ENCODE measurements at places on chromosomes 11 and 22.

- DNase-seq: no peak
Measured at GRCh38 chr11:57160665-57161064, 21.1 kb upstream of the LRRC55 start.

DNA sequence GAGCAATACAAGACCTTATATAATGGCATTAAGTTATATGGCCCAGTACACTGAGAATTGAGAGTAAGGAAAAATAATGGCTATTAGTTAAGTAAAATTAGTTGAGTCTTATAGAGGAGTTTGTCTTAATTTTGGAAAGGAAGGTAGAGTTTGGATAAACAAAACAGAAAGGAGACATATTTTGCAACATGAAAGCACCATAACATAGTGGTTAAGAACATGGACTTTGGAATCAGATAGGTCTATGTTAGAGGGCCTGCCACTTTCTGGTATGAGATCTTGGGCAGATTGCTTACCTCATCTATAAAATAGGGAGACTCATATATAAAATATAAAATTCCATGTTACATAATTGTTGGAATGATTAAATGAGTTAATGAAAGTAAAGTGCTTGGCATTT, 68.9 kb downstream of the CSTPP1 start:
- no peak for DNase-seq

DNA sequence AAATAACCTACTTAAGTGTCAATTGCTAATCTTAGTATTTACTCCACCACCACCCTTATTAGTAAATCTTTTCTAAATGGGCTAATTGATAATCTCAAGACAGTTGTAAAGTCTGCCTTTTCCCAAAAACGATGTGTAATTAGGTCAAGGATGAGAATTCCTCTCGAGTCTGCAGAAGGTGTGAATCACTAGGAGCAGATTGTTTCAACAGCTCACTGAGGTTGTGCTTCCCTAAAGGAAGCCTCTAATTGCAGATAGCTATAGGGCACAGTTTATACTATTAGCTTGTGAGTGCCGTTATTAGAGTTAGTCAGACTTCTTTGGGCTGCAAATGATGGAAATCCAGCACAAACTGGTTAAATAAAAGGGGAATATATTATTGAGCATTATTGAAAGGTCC, 84.9 kb downstream of the C11orf91 start:
- DNase-seq: peak; percentile 12

GRCh38 chr11:119793335-119793984, 64.5 kb upstream of the NECTIN1 start:
- peak; percentile 90 for DNase-seq

DNA sequence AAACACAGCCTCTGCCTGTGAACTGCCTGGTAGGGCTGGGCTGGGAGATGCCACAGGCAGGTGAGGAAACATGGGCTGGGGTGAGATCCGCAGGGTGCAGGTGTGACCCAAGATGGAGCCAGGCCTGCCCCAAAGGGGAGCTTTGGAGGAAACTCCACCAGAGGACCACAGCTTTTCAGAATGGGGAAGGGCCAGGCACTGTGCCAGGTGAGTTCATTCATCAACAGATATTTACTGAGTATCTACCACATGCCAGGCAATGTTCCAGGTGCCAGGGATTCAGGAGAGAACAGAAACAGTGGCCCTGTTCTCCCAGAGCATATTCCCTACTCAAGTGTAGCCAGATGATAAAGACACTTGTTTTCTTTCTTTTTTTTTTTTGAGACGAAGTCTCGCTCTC, 11.2 kb downstream of the RTN4RL2 start:
- no peak for DNase-seq

- DNase-seq: peak; percentile 63
Measured at GRCh38 chr11:119338318-119338890, 2.3 kb downstream of the C1QTNF5 start.

GRCh38 chr11:22554221-22554620, 71.4 kb downstream of the FANCF start:
- no peak for DNase-seq

DNA sequence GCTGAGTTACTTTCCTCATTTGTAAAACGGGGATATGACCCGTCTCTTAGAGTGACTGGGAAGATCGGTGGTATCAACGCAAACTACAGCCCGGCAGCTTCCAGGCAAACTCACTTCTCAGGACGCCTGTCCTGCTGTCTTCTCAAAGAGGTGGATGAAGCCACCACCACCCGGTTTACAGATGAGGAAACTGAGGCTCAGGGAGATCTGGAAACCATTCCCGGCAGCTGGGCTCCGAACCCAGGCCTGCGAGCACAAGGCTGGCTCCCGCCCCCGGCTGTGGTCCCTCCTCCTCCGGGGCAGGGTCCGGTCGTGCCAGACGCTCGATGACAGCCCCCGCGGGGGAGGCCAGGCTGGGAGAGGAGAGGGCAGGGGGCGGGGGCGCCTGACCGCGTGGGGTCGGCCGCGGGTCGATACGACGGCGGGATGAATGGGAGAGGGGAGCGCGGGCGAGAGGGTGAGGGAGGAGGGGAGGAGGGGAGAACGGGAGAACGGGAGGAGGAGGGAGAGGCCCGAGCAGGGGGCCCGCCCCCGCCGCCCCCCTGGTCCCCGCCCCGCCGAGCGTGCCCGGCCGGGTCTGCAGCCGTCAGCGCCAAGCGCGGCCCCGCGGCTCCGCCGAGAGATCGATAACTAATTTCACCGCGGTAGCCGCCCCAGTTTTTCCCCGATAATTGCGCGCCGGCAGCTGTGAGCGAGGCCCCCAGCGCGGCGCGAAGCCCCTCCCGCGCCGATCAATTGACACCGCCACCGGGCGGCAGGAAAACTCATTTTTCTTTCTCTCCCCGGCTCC, 14.0 kb downstream of the IGLL1 start:
- no peak for DNase-seq

Data from AG10803 (cell line).